ENCODE measurements at places on chromosomes 3 and 15. TPM values are rescaled to one million over a fixed set of nuclear protein-coding genes. Genes with fewer than 3 reads are reported as not detected.

DNA sequence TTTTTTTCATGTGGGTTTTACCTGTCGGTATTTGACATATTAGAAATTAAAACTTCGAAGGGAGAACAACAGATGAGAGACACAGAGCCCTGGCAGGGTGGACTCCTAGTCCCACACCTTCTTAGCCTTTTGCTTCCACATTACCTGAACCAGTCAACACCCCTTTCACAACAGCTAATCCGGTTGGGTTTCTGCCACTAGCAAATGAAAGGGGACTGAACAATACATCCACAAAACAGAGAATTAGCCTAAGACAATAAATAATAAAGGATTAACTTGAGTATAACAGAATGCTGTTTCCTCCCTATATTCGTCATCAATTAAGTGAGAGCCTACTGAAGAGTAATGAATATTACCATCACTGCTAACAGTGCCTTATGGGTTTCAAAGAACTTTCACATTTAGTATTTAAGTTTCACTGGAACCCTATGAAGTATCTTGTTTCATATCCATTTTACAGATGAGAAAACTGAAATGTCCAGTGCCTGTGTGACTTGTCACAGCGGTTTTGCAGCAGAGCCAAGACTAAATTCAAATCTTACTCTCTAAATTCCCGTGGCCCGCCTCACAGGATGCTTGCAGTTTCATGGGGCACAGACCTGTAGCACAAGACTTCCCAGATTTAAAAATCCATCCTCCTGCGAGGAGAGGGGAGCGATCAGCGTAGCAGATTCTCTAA, 1.0 kb upstream of the RAB8B start:
- DNase-seq: no peak

DNA sequence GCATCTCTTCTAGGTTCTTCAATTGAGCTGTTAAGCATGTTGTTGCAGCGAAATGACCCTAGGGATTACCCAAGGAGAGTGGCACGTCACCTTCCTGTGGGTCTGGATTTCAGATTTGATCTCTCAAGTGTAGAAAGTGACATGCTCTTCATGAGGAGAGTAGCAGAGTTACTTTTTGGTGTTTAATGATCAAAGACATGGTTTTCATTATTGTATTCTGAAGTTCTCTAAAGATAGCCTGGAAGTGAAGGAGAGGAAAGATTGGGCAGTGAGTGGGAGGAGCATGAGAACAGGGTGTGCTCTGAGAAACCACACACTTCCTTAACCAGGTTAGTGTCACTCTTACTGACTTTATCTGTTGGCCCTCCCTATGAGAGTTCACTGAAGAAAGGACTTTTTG, 153.6 kb downstream of the AKAP13 start:
- DNase-seq: no peak

DNA sequence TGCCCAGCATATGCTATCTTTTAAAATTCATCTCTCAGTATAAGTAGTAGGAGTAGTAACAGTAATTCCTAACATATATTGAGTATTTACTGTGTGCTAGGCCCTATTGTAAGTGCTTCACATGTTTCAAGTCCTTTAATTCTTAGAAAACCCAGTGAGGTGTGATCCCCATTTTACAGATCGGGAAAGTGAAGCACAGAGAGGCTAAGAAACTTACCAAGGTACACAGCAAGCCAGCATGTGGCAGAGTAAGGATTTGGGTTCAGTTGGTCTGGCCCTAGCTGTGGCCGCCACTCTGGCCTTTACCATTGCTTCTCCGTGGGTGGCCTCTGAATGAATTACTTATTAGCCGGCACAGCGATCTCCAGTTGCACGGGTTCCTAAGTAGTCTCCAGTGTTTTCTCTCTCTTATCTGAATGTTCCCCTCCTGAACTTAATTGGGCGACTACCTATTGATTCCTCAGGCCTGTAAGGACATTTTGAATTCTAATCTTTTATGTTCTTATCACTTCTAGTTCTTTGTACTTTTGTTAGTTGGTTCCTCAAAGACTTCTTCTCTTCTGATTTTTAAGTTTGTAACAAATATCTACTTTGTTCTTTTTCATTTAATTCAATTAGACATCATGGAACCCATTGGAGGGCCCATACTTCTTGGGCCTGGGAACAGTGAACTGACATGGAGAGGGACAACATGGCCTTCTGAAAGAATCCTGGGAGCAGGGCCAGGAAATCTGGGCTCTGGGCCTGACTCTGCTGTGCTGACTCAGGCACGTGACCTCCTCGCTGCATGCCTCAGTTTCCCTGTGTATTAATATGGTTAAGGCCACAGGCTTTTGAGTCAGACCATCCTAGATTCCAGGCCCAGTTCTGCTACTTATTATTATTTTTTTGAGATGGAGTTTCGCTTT, 11.6 kb downstream of the CLCN2 start:
- DNase-seq: no peak

DNA sequence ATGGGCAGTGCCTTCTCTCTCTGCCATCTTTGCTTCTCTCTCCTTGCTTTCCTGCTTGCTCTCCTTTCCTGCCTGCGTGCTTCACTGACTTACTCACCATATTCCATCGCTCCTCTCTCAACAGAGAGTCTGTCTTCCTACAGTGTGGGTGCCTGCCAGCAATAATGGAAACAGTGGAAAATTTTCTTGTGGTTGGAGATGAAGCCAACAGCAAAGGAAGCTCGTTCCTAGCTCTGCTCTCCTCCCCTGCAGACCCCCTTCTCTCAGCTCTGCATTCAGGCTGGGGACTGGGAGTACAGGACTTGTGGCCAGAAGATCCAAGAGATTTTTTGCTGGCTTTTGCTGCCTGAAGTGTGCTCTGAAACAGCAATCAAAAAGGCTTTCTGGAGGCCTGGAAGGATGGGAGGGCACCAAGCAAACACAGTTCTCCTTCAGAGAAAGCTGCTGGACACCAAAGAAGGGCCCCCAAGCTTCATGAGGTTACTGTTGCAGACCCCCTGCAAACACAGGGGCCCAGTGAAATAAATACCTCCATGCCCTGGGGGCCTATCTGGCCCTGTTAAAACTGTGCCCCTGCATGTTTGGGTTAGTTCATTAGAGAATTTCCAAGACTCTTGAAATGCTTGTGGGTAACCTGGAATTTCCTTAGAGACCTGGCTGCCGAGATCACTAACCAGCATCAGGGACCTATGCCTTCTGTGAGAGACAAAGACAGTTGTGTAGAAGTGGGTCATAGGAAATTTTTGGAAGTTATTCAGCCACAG, 149.9 kb upstream of the RASGRP1 start:
- DNase-seq: peak; percentile 91

GRCh38 chr15:72735111-72735510, 48.4 kb downstream of the ADPGK start:
- DNase-seq: no peak

DNA sequence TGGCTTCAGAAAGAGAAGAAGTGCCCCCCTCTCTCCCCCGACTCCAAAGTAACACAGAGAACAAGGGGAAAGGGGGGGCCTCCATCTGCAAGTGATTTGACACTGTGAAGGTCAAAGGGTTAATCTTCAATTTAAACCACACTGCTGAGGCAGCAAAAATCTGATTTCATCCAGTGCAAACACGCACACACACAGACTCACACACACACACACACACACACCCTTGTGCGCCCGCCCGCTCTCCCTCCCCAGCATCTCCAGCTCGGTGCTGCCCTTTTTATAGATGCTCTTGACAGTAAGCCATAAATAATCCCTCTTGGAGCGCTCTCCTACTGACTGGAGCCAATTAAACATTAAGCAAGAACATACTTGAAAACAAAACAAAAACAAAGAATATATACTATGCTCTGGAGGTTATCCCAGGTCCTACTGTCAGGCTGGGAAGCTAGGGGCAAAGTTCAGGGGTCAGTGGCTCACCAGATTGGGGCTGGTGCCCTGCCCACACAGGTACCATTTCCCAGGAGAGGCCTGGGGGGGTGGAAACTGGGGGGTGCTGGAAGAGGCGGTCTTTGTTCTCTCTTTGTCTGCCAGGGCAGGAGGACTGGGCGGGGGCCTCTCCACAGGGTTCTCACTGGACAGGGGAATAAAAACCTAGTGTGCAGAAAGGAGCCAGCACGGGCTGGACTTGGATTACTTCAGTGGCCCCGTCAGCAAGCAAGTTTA, 16.3 kb downstream of the BMF start:
- DNase-seq: no peak

DNA sequence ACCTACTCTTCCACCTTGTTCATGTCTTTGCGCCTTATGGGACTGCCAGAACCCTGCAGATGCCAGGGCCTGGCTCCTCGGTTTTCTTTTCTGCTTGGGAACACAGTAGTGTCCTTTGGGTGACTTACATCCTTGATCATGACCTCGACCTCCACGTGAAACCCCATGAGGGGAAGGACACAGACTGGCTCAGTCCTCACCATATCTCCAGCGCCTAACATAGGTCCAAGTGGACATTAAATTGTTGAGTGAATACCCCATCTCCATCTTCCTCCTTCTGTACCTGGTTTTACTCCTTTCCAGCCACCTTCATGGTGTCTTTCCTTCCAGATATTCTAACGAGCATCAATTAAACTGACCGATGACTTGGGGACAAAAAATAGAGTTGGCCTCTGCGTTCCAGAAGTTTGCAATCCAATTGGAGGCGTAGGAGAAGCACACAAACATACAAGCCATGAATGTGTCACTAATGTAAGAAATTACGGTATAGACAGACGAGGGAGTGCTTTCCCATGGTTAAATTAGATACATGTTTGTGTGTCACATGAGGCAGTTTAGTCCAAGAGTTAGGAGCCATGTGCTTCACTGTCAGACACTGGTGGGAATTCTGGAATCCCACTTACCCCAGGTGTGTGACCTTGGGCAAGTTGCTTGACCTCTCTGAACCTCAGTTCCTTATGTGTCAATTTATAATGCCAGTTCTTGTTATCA, 907 bp upstream of the HERC1 start:
- no peak for DNase-seq

- DNase-seq: no peak
Measured at GRCh38 chr15:67977414-67978089, 76.6 kb upstream of the PIAS1 start.

DNA sequence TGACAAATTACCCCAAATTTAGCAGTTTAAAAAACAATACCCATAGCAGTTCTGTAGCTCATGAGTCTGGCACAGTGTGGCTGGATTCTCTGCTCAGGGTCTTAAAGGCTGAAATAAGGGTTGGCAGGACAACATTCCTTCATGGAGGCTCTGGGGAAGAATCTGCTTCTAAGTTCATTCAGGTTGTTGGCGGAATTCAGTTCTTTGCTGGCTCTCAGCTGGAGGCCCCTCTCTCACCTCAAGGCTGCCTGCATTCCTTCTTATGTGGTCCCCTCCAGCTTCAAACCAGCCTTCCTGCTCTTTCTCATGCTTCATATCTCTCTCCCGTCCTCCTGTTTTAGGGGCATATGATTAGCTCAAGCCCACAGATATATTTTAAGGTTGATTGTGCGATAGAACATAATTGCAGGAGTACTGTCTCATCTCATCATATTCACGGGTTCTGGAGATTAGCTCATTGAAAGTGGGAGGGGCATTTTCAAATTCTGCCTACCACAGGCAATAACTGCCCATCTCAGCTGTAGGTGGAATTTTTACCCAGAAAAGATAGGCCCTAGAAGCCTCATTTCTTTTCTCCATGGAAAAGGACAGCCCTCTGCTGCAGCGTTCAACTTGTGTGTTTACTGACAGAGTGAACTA, 5.6 kb upstream of the ZBTB47 start:
- no peak for DNase-seq

DNA sequence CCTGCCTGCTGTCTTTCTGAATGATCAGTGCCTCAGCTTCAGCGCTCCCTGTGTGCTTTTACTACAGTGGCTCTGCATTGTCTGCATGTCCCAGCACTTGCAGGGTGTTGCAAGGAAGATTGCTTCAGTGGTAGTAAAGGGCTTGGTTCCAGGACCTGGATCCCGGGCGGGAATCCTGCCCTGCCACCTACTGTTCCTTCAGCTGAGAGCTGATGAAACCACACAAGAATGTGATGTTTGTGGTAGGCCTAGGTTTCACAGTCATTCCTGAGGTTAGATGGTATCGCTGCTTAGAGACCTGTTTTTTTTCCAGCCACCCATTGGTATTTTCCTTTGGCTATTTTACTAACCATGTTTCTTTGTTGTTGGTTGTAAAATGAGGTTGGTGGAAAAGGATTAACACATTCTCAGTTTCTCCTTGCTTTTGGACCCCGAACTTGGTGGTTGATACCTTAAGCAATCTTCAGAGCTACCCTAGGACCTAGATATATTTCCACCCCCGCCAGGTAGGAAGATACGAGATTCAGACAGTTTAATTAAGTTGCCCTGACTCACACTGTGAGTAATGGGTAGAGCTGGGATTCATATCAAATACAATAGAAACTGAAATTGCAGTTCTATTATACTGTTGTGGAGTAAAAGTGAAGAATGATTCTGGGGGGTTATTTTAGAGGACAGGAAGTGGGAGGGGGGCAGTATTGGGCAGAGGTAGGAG, 11.4 kb downstream of the GPR87 start:
- DNase-seq: no peak

- peak; percentile 81 for DNase-seq
Measured at GRCh38 chr3:65342084-65342683, 654.4 kb upstream of the ADAMTS9 start.

- DNase-seq: no peak
Measured at GRCh38 chr3:140396110-140396509, 281.8 kb upstream of the TRIM42 start.

DNA sequence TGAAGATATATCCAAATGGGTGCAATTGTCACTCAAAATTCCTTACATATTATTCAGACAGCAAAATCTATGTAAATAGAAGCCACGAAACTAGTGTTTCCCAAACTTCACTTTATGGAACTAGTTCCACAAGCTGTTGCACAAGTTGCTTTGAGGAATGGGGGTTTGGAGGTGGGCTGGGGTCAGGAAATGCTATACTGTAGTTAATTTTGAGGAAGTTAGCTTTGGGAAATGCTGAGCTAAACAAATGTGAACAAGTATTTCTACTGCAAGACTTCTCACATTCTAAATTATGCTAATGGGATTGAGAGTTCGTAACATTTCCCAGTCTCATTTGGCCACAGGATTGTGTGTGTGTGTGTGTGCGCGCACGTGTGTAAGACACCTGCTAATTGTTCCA, 28.7 kb upstream of the SAMMSON start:
- no peak for DNase-seq

GRCh38 chr15:57098896-57099295, 180.5 kb downstream of the TCF12 start:
- peak; percentile 15 for DNase-seq

DNA sequence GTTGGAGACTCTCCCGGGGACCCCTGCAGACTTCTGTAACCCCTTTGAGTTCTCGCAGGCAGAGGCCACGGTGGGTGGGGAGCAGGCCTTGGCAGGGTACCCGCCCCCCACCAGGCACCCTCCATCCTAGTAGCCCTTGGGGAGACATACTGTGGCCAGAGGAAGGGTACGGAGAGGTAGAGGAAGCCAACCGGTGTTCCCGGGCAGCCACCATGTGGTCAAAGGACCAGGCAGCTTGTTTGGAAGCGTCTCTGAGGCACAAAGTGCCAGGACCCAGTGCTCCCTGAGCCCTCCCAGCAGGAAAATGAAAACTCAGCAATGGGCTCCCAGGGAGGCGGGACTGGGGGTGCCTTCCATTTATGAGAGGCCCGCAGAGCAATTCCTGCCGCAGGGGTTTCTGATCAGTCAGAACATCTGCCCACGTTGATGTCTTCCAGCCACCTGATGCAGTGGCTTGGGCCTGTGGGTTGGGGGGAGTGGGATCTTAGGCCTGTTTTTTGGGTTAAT, 53.0 kb upstream of the CGNL1 start:
- DNase-seq: no peak

- DNase-seq: peak; percentile 51
Measured at GRCh38 chr15:39692356-39693327, 90.0 kb downstream of the FSIP1 start.

Gene SAMMSON
- total RNA-seq: not detected

Gene MAN2C1
- total RNA-seq: 140 TPM

Gene ITIH3
- 0.22 TPM for total RNA-seq

Gene TNFSF10
- total RNA-seq: 91.1 TPM

Gene LTF
- total RNA-seq: 0.22 TPM

Gene STRA6
- under 0.01 TPM for total RNA-seq

Gene ITIH4
- total RNA-seq: 0.40 TPM

Gene TM4SF18
- 150 TPM for total RNA-seq

Data from lung microvascular endothelial cell (primary cell).